NCI-H460 (cell line): ENCODE measurements at places on chromosomes 16 and 17.

DNA sequence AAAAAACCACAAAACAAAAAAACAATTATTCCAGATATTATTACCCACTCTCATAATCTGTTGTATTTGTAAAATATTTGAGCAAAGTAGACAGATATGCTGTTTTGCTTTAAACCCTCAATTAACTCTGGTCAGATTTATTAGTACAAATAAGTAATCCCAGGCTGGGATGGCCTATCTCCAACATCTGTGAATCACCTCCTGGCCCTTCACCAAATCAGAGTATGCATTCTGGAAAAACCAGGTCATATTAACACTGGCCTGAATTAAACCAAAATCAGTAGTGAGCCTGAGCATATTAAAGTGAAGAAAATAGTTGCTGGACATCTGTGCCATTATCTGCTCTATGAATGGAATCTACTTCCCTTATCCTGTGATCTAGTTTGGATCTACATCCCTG, 41.0 kb downstream of the STAT3 start:
- DNase-seq: no peak

GRCh38 chr17:42982266-42982665, 1.9 kb downstream of the RUNDC1 start:
- no peak for DNase-seq

DNA sequence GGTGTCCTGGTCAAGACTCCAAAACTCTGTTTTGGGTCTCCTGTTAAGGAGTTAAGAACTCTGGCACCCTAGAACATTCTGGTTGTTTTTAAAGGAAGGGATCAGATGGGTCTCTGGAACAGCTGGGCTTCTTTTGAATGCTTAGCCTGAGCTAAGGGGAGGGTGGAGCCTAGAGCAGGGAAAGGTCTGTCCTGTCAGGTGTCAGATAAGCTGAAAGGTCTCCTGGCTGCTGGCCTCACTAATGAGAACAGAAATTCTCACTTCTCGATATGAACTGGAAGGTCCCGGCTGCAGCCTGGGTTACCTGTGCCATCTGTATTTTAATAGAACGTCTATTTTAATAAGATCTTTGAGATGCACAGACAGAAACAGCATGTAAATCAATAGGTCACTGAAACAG, 69.0 kb downstream of the RAP1GAP2 start:
- no peak for DNase-seq

DNA sequence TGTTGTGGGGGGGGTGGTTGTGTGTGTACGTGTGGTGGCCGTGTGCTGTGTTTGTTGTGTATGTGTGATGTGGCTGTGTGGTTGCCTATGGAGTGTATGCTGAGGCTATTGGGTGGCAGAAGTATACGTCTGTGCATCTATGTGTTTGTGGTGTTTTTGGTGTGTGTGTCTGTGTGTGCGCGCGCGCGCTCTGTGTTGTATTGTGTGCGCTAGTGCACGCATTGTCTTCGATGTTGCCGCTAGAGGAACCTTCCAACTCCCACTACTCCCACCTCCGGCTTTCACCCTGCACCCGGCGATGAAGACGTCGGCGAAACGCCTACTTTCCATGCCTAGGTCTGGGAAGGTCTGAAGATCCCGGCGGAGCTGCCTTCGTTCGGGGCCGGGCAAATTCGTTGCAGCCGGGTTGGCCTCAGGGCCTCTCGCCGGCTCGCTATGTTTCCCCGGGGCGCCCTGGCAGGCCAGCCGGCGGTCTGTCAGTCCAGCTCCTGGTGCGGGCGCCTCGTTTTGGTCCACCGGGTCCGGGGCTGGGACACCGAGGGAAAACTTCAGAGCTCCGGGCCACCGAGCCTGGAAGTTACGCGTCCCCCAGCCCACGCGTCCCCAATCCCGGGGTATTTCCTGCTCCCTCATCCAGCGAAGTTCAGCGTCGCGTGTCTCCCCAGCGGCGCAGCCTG, 5.2 kb upstream of the DLX4 start:
- no peak for DNase-seq

GRCh38 chr17:17254036-17254435, 17.1 kb upstream of the FLCN start:
- no peak for DNase-seq

DNA sequence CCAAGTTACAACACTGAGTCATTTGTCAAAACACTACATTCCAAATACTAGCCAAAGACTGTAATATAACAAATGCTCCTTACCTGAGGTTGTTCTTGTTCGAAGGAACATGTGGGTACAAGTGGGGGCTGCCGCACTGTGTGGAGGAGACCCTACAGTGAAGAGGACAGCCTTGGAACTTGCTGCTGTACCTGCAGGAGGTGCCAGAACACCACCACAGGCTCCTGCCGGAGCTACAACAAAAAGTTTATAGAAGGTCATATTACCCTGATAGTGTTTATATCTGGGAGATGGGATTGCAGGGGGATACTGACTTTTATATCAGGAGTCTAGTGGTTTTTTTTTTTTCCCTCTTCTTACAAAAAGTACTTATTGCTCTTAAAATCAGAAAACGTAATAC, 37.8 kb upstream of the ALDH3A1 start:
- DNase-seq: no peak

DNA sequence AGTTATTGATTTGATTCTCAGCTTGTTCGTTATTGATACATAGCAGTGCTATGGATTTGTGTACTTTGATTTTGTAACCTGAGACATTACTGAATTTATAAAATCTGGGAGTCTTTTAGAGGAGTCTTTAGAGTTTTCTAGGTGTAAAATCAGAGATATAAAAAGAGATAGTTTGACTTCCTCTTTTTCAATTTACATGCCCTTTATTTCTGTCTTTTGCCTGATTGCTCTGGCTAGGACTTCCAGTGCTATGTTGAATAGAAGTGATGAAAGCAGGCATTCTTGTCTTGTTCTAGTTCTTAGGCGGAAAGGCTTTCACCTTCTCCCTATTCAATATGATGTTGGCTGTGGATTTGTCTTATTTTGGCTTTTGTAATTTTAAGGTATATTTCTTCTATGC, 106.2 kb downstream of the PHKB start:
- no peak for DNase-seq

- peak; percentile 82 for DNase-seq
Measured at GRCh38 chr17:57130708-57131461, 45.8 kb downstream of the AKAP1 start.

- DNase-seq: no peak
Measured at GRCh38 chr16:24713379-24713778, 16.1 kb upstream of the TNRC6A start.

GRCh38 chr17:19448341-19449268, 37.6 kb downstream of the RNF112 start:
- peak; percentile 62 for DNase-seq

DNA sequence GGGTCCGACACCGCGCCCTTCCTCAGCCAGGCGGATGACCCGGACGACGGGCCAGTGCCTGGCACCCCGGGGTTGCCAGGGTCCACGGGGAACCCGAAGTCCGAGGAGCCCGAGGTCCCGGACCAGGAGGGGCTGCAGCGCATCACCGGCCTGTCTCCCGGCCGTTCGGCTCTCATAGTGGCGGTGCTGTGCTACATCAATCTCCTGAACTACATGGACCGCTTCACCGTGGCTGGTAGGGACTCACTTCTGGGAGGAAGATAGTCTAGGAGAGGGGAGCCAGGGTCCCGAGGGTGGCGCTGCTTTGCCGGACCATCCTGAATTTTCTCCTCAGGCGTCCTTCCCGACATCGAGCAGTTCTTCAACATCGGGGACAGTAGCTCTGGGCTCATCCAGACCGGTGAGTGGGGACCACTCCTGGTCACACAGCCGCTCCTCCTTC, 601 bp downstream of the SPNS1 start:
- DNase-seq: no peak

- no peak for DNase-seq
Measured at GRCh38 chr17:7463372-7463846, 16.0 kb downstream of the ZBTB4 start.

- no peak for DNase-seq
Measured at GRCh38 chr16:11870399-11870798, 19.1 kb upstream of the RSL1D1 start.

- no peak for DNase-seq
Measured at GRCh38 chr17:74147056-74147835, 56.2 kb upstream of the RPL38 start.

GRCh38 chr17:46942441-46943217, 19.7 kb downstream of the GOSR2 start:
- peak; percentile 67 for DNase-seq

DNA sequence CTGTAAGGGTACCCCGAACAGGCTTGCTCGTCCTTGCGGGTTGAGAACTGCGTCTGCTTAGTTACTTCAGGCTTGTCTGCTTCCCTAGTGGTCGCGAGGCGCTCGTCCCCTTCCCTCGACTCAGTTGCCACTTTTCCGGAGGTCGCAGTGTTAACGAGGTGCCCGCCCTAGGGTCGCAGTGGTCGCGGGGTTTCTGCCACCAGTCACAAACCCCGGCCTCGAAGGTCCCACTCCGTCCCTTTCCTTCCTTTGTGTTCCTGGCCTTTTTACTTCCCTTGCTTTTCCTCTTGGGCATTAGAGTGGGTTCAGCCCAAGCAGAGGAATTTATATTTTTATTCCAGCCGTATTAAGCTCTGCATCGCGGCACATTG, 299 bp downstream of the NUP85 start:
- no peak for DNase-seq

DNA sequence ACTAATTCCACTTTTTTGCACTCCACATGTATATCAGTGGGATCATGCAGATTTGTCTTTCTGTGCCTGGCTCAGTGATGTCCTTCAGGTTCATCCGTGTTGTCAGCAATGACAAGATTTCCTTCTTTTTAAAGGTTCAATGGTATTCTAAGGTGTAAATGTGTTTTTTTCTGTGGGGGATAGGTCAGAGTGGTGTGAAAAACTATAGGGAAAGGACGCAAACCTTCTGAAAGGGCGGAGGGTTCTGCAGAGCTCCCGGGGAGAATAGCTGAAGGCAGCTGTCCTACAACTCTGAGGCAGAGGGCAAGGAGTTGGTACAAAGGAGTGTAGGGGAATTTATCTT, 21.9 kb upstream of the CSNK1D start:
- DNase-seq: no peak

- no peak for DNase-seq
Measured at GRCh38 chr17:27422601-27423000, 33.6 kb upstream of the KSR1 start.

- DNase-seq: no peak
Measured at GRCh38 chr16:88871349-88871702, 4.9 kb upstream of the PABPN1L start.

GRCh38 chr16:54110016-54110981, 176.3 kb downstream of the IRX3 start:
- DNase-seq: no peak

DNA sequence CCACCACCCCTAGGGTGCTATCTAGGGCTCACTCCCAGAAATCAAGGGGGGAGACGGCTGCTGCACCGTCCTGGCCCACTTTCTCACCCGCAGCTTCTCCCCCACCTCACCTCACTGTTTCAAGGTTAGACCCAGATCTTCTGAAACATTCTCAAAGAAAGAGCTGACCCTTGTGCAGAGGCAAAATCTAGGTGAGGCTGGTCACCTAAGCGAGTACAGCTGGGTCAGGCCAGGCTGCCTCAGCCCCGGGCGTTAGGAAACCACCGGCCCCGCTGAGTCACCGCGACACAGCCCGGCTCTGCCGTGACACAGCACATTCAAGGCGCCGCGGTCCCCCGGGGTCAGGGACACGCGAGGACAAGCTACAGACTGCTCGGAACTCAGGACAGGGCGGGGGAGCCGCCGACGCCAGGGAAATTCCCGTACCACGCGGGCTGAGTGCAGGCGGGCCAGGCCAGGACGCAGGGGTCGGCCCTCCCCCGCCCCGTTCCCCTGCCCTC, 27.1 kb downstream of the GNPTG start:
- peak; percentile 80 for DNase-seq

DNA sequence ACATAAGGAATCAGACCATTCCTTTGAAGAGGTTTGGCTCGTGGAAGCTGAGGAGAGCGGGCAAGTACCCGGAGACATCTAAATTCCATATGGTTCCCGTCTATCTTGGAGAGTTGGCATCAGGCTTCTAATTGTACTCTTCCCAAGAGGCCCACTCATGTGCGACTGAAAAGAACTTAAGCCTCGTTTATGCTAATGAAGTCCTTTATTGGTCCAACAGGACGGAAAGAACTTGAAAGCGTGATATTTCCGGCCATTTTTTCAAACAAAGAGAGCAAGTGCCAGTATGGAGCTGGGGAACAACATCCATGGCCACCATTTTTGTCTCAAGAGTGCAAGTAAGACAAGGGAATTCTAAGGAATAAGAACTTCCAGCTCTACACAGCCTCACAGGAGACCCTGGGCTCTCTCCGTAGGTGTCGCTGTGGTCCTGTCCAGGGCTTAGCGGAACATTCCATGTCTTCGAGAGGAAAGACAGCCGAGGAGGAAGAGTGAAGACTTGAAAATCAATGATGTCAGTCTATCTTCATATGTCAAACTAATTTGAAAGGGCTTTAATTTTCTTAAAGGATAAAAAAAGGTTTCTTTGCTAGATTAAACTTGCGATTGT, 566.0 kb upstream of the PSMD7 start:
- no peak for DNase-seq

GRCh38 chr17:19254651-19255050, 17.5 kb downstream of the EPN2 start:
- DNase-seq: no peak

GRCh38 chr16:79993629-79994209, 393.2 kb upstream of the MAF start:
- no peak for DNase-seq

- DNase-seq: no peak
Measured at GRCh38 chr16:54422159-54422558, 135.6 kb upstream of the IRX3 start.

DNA sequence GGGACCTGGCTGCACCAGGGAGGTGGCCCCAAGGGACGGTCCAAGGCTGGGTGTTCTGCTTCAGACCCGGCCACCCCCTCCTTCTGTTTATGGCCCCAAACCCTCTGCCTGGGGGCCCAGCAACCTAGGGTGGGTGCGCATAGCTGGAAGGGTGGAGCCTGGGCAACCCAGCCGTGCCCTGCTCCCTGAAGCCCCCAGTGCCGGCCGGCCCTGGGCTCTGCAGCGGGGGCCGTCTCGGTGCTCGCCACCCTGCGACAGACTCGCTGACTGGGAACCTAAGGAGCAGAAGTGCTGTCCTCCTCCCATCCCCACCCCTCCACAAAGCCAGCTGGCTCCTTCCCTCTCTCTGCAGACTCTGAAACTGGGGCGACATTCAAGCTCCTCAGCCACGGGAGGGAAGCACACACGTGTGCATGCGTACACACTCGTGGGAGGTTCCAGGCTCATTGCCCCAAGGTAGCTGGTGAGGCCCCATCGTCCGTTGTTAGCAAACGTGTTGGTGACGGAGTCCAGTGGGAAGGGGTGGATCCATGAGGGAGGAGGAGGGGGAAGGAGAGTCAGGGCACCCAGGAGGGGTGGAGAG, 43.4 kb downstream of the ENGASE start:
- DNase-seq: no peak

DNA sequence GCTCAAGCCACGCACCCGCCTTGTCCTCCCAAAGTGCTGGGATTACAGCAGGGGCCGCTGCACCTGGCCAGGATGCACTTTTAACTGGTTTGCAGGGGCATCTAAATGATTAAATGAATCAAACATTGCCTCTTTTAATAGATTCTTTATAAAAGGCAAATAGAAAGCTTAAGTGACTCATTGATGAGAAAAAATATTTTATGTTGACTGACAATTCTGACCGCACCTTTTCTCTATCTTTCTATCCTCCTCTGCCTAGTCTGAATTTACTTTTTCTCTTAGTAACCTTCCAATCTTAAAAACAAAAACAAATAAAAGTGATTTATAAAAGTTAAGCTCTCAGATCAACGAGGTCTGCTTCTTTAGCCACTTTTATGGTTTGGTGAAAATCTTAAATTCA, 35.3 kb downstream of the SLC39A11 start:
- no peak for DNase-seq

- DNase-seq: no peak
Measured at GRCh38 chr16:51550800-51551347, 399.8 kb upstream of the SALL1 start.
